ENCODE measurements at places on chromosomes 2 and 18. TPM values are rescaled to one million over a fixed set of nuclear protein-coding genes. Genes with fewer than 3 reads are reported as not detected.

REEP1 gene
- total RNA-seq: 15.0 TPM

DNA sequence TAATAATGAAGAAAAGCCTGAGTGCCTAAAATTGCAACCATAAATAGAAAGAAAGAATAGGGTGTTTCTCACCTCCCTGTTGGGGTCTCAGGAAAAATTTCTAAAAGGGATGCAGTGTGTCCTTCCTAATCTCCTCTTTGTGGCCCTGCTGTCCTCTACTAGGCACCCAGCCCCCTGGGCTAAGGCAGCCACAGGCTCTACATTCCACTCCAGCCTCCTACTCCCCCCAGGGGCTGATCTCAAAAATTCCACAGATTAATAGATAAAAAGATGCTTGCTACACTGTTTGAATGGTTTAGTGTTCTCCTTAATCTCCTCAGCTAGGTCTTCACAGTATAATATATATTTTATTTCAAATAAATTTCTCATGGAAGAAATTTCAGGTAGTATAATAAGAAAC, 17.6 kb downstream of the SATB2 start:
- no peak for DNase-seq

GRCh38 chr18:3066341-3067110, 53.6 kb upstream of the LPIN2 start:
- no peak for DNase-seq

GRCh38 chr2:137185378-137186078, 420.2 kb downstream of the THSD7B start:
- no peak for DNase-seq

- DNase-seq: no peak
These were observed 40.6 kb downstream of the PDCL3 start for GRCh38 chr2:100603414-100603813.

DNA sequence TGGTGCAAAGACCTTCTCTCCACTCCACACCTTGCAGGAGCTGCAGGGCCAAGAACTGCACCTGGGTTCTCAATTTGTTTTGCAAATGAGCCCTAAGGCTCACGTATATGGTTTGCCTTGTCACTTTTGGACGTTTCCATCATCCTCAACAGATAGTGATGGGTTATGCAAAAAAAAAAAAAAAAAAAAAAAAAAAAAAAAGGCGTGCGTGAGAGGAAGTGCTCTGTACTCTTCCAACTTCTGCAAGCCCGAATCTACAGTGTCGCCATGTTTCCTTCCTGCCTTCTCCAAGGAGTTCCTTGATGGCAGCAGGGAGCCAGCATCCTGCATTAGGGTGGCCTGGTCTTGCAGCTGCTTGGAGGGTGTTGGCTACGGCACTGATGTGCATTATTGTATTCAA, 4.0 kb upstream of the INHBB start:
- DNase-seq: no peak

DYSF gene
- 47.2 TPM for total RNA-seq

GRCh38 chr2:12761104-12761503, 44.4 kb downstream of the TRIB2 start:
- peak; percentile 10 for DNase-seq

GRCh38 chr2:158182676-158183295, 81.1 kb downstream of the UPP2 start:
- DNase-seq: no peak

EN1 gene
- total RNA-seq: not detected

DNA sequence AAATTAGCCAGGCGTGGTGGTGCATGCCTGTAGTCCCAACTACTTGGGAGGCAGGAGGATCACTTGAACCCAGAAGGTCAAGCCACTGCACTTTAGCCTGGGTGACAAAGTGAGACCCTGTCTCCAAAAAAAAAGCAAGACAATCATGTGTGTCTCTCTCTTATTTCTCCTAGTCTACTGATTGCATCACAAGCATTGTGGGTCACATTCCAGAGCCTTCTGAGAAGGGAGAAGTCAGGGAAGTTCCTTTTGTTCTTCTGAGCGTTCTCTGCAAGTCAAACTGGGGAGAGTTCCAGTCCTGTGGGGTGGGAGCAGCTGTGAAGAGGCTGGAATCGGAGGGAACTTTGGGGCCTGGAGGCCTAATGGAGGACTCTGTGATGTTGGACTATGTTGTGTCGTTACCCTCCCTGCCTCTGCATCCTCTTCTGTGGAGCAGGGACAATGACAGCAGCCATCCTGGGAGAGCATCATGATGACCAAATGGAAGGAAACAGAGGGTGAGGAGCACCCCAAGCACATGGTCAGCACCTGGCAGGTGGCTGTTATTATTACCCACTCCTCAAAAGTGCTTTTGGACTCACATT, 115.4 kb downstream of the MRO start:
- no peak for DNase-seq

DNA sequence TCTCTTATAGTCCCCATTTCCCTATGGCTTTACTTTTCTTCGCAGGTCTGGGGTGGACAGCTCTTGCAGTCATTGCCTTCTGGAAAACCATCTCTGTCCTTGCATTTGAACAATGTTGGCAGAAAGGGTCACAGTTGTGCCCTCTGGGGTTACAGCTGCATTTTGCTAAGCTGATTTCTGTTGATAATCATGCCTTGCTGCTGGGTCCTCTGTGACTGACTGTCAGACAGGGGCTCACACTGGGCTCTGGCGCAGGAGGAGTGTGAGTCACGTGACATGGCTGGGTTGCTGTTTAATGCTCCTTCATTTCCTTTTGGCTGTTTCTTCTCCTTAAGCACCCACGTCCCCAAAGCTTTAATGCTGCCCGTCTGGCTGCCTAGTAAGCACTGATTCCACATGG, 196.6 kb upstream of the LHCGR start:
- DNase-seq: no peak

DNA sequence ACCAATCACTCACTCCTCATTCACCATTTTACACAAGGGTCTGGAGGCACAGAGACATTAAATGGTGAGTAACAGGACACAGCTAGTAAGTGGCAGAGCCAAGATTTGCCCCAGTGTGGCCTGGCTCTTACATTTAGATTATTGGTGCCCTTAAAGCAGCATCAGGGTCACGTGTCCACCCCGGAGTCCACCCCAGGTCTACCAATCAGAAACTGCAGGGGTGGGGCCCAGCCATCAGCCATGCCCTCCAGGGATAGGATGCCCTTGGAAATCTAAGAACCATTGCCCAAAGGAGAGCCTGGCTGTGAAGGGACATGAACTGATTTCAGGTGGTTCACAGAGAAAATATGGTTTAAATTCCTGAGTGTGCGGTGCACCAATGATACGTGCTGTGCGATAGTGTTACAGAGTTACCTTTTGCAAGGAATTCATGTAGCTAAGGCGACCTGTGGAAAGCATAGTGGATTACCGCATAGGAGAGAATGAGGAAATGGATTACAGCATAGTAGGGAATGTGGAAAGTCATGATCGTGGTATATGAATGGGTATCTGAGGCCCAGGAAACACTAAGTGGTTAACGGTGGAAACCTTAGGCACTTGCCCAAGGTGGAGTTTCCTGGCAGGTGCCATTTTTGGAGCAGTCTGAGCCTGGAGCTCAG, 17.8 kb downstream of the IGFBP5 start:
- no peak for DNase-seq

GCG gene
- not detected for total RNA-seq

Data from dermis microvascular lymphatic vessel endothelial cell (primary cell).